ENCODE measurements at places on chromosomes 7 and 10.

DNA sequence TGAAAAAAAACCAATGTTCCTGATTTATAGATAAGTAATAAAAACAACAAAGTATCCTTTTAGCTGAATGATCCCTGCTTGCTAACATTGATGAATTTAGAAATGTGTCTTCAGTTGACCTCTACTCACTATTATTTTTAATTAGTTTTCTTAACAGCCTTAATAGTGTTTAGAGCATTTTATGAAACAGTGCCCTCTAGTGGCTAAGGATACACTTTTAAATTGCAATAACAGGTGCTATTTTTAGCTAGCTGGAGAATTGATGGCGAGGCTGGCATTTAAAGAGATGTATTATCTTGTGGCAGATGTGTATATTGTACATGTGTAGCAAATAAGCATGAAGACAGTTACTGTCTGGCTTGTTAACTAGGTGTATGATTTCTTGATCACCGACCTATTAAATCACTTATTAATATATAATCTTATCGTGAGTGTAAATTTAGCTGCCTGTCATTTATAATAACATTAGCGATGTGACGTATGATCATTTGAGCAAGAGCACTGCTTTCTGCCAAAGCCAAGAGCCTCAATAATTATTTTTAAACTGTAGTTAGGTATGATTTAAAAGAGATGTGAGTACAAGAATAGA, 451.9 kb downstream of the DPP6 start:
- peak; percentile 35 for DNase-seq

- no peak for DNase-seq
These were observed 961.8 kb upstream of the CELF2 start for GRCh38 chr10:10055656-10056442.

DNA sequence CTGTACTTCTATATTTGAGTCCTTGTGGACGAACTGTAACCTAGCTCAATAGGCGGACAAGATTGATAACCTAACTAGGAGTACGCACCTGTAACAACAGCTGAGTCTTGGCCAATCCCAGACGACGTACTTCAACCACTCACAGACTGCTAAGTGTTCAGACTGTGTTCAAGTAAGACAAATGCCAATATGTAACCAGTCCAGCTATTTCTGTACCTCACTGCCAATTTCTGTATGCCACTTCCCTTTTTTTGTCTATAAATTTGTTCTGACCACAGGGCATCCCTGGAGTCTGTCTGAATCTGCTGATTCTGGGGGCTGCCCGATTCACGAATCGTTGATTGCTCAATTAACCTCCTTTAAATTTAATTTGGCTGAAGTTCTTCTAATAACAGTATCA, 32.2 kb downstream of the HACD1 start:
- no peak for DNase-seq

DNA sequence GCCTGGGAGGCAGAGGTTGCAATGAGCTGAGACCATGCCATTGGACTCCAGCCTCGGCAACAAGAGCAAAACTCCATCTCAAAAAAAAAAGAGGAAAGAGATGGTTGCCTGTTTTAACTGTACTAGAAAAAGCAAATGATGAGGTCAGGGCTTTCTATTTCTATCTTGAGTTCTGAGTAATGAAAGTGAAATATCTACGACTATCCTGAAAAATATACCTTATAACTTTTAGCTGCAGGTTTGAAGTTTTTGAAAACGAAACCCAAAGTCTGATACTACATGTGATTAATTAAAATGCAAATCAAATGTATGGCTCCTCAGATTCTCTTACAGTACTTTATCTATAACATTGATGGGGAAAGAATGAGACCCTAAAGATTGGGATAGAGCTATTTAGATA, 636.2 kb upstream of the LRRN3 start:
- DNase-seq: no peak

DNA sequence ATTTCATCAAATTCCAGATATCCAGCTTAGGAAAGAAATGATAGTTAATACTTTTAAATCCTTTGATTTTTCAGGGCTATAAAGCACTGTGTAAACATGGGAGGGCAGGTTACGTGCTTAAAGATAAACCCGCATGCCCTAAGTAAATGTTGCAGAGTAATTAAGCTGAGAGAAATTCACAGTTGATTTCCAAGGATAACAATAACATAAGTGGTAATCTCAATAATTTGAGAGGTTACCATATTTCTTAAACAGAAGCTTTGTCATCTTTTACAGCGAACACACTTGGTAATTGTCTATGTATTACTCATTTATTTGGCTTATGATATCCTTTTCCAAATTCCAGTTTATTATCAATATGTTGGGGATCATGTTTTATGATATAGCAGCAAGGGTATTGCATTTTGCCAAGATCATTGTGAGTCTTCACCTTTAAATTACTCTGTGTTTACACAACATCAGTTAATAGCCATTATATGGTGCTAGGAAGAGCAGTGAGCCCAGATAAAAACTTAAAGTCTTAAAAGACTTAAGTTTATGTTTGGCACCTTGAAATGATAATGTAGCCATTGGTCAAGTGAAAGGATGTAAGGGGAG, 15.4 kb downstream of the MGAM start:
- no peak for DNase-seq

DNA sequence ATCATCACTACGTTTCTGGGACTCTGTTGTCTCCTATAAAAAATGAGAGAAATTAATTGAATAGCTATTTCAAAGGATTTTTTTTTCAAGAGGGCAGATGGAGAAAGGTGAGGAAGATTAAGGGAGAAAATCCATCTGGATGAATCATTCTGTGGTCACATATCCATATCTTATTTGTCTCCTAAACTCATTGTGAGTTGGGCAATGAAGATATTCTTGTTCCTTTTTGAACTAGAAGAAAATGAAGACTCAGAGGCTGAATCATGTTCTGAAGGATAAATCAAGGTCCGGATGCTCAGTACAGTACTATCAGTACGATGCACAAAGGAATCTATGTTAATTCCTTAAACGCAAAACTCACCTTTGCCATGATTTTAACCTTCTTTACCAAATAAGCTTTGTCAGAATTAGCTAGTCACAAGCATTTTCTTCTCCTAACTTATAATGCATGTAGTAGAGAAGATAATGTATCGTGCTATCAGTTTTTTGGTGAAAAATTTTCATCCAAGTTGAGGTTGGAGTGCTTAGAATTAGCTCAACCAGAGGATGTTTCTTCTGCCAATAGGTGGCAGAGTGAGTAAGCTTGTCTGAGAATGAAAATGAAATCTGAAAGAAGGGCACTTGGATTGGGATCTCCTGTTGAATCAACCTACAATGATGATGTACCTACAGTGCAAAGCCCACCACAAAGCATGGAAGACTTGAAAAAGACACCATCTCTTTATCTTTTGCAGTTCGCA, 446.9 kb downstream of the KIF20B start:
- DNase-seq: peak; percentile 30

DNA sequence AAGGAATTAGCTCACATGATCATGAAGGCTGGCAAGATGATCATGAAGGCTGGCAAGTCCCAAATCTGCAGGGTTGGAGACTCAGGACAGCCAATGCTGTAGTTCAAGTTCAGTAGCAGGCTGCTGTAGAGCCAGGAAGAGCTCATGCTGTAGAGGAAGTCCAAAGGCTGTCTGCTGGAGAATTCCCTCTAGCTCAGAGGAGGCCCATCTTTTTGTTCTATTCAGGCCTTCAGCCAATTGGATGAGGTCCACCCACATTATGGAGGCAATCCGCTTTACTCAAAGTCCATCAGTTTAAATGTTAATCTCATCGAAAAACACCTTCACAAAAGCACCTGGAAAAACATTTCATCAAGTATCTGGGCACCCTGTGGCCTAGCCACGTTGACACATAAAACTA, 24.8 kb upstream of the FAM171A1 start:
- no peak for DNase-seq

GRCh38 chr7:67771846-67772605, 775.4 kb downstream of the TYW1 start:
- no peak for DNase-seq

DNA sequence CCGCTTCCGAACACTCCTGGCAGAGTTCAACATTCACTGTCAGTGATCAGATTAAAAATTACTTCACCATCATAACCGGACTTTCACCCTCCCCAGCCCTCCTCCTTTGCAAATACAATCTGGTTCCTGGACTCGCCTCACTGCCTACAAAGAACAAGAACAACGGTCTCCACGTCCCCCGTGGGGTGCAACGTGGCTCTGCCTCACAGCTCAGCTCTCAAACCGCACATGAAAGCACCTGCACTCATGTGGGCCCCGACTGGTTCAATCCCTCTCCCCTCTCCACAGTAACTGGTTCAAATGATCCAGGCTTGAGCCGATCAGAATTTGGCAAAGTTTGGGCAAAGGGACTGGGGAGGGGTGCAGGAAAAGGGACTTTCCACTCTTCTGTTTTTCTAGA, 21.0 kb downstream of the ASB13 start:
- no peak for DNase-seq

- DNase-seq: no peak
These were observed 130.2 kb downstream of the TPST1 start for GRCh38 chr7:66335318-66335717.

DNA sequence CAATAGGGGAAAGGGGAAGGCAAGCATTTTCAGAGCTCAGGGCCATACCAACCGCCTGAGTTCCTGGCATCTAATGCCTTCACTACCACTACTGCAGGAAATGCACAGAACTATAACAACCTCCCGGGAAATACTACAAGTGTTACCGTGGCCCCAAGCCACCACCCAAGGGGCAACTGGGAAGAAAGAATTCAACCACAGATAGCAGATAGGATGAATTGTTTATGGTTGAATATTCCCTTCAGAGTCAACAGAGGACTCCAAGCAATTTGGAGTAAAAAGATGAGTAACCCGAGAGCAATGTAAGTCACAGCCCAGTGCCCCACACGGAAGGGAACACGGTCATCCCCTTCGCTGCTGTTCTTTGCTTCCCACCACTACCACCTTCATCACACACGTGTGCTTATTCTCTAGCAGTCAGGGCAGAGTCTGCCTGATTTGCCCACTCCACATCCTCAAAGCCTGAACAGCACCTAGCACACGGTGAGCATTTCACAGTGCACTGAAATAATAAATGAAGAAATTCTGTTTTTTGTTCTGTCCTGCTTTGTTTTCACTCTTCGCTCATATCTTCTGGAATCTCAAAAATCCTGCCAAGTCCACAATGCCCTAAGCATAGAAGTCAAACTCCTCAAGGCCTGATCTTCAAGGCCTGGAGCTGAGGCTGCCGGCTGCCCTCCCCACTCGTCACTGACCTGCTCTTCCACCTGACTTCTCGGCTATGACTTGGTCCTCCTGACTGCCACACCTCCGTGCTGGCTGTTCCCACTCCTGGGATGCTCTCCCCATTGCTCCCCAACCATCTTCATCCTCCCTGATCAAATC, 221.1 kb downstream of the KCNMA1 start:
- DNase-seq: peak; percentile 99

DNA sequence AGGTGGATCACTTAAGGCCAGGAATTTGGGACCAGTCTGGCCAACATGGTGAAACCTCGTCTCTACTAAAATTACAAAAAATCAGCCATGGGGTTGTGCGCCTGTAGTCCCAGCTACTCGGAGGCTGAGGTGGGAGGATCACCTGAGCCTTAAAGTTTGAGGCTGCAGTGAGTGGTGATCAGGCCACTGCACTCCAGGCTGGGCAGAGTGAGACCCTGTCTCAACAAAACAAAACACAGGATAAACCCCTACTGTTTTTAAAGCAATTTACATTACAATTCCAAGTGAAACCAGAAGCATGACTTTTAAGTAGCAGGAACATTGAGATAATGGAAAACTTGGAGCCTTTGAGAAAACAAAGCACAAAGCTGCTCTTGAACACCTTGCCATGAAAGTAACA, 92.4 kb upstream of the BTBD16 start:
- DNase-seq: no peak

DNA sequence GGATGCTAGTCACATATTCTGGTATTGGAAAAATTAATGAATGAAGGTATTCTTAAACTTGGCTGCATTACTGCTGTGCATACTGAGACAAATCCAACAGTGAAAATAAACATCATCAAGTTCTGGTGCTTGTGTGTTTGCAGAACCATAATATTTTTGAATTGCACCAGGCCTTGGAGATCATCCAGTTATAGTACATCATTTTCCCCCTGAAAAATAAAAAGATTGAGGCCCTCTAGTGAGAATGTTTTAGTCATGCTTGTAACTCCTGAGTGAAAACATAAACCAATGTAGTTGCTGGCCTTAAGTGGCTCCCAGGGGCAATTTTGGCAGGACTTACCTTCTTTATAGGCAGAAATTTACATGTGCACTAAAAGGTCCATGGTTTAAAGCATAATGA, 218.8 kb upstream of the TMEM229A start:
- DNase-seq: no peak

- DNase-seq: no peak
These were observed 139.0 kb downstream of the CREB5 start for GRCh38 chr7:28551331-28551730.

DNA sequence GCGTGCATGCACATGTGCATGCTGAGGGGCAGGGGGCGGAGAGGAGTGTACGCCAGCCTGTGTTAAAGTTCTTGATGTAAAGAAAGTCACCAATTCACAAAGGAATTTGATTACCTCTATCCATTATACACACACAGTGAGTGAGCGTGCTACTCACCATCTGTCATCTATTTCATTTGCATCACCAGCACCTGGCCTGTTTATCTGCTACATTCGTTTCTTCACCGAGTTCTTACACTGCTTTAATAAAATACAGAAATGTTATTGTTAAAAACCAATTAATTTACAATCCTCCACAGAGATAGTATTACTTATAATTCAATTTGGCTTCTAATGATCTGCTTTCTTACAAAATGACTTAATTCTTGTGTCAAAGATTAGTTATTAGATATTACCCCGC, 32.6 kb downstream of the NEUROD6 start:
- DNase-seq: no peak

- DNase-seq: no peak
These were observed 8.2 kb upstream of the FAM3C start for GRCh38 chr7:121404348-121404747.

GRCh38 chr7:116571552-116571951, 46.7 kb downstream of the CAV1 start:
- no peak for DNase-seq

DNA sequence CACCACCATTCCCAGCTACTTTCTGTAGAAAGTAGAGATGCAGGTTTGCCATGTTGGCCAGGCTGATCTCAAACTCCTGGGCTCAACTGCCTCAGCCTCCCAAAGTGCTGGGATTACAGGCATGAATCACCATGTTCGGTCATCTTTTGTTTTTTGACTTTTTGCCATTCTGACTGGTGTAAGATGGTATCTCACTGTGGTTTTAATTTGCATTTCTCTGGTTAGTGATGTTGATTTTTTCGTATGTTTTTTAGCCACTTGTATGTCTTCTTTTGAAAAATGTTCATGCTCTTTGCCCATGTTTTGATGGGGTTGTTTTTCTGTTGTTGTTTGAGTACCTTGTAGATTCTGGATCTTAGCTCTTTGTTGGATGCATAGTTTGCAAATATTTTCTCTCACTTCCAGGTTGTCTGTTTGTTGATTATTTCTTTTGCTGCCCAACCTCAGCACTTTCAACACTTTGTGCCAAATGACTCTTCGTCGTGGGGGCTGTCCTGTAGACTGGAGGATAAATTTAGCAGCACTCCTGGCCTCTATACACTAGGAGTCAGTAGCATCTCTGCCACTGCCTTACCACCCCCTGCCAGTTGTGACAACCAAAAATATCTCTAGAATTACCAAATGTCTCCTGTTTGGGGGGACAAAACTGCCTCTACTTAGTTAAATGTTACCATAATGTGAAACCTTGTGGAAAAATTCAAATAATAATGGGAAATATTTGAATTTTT, 6.5 kb upstream of the CPED1 start:
- no peak for DNase-seq
